ENCODE measurements at places on chromosomes 4 and X.

DNA sequence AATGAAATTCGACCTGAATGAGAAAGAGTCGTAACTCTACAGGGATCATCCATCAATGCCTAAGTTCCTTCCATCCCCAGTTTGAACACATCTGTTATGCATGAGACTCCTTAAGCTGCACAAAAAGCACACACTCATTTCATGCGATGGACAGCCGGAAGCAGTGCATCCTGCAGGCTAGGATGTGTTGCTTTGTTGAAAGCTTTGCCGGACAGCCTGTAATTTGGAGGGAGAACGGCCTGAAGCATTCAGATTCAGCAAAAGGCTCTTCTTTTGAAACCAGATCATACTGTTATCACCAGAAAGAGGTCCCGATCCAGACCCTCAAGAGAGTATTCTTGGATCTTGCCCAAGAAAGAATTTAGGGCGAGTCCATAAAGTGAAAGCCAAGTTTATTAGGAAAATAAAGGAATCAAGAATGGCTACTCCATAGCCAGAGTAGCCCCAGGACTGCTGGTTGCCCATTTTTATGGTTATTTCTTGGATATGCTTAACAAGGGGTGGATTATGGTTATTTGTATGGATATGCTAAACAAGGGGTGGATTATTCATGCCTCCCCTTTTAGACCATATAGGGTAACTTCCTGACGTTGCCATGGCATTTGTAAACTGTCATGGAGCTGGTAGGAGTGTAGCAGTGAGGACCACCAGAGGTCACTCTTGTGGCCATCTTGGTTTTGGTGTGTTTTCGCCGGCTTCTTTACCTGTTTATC lies 48.1 kb upstream of the DHRSX start:
- no peak for DNase-seq

DNA sequence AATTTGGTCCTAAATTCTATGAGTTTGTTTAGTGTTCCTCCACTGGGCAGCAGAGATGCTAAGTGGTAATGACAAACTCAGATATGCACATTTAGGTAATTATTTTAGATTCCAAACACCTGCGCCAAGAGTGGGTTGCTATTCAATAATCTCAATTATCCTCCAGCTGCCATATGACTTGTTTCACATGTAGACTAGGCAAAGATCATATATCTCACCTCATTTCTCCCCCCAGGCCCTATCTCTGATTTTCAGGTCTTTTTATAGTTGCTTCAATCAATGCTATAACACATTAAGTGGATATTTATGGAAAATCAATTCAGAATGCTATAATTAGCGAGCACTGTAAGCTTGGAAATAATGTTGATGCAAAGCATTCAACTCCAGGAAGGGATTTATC lies 217.6 kb downstream of the KCTD8 start:
- no peak for DNase-seq

DNA sequence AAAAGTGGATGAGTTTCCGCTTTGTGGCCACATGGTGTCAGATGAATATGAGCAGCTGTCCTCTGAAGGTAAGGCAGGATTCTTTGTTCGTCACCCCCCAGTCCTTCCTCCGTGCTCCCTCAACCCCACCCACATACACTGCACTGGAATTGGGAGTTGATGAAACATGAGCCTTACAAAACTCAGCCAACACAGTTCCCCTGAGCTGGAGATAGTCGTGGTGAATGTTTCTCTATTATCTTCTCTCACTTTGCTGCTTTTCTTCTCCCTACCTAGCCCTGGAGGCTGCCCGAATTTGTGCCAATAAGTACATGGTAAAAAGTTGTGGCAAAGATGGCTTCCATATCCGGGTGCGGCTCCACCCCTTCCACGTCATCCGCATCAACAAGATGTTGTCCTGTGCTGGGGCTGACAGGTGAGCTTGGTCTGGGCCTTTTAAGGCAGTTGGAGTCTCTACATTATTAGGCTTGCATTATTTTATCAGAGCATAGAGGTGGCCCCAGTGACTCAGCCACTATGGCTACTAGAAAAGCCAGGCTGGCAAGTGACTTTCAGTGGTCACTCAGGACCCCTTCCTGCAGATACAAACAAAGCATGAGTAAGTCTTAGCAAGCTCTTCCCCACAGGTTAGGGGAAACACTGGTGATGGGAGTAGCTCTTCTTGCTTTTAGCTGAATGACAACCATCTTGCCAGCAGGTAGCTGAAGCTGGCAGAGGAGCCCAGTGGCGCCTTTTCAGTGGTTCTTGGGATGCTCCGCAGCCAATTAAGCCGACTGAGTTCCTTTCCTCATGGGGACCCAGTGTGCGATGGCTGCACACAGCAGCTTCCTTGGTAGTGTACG lies 1.6 kb downstream of the RPL10 start:
- DNase-seq, result peak; percentile 34

GRCh38 chr4:11281720-11282119 lies 147.0 kb downstream of the HS3ST1 start:
- DNase-seq, result no peak

DNA sequence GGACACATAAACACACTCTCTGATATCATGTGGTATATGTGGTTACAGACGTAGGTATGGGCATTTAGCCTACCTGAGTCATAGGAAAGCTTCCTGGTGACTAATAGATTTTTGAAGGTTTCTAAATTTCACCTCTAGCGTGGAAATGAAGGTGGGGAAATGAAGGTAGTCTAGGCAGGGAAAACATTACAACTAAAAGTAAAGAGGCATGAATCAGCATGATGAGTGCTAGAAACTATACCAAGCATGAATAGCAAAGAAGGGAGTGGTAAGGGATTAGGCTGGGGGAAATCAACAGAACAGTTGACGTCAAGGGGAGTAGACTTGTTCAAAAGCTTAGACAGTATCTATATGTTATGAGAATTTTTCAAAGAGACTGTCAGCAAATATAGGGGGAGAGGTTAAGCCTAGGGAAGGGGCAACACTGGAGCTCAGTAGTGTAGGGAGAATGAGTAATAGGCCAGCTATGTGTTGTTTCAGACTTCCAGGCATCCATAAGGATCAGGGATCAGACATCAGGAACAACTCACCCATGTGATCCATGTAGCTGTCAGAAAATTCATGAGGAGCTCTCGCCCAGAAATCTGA lies 279.3 kb upstream of the DIPK2B start:
- no peak for DNase-seq

- no peak for DNase-seq
Observed at GRCh38 chr4:159367781-159368080, 264.9 kb downstream of the RAPGEF2 start.

GRCh38 chr4:106695501-106696262 lies 327.1 kb upstream of the GIMD1 start:
- DNase-seq, result no peak

DNA sequence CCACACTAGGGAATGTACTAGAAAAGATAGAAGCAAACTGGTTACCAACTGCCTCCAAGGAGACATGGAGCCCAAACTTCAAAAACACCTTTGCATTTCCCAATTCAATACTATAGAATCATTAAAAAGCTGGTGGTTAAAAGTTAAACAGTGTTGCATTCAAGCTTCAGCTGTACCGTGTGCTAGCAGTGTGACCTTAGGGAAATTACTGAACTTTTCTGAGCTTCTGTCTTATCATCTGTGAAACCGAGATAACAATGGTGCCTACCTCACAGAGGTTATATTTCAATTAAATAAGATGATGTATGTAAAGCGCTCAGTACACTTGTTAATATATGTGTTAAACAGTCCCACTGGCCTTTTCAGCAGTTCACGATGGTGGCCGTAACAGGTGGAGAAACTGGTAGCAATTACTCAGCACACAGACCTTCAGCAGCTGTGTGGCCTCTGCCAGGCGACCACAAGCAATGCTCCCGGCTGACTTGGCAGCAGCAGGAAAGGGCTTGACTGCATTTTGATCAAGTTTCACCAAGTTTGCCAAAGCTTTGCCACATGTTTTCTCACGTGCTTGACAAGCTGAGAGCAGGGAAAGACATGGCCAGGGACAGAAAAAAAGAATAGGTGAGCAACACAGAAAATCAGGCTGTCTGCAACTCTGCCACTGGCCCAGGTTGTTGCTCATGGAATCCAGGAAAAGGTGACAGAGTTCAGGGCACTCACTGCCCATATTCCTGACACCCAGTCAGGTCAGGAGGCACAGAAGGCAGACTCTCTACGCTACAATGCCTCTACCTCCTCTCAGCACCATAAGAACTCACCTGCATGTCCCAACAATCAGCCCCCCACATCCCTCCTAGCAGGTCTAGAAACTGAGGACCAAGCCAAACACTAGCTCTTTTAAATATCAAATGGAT lies 72.1 kb downstream of the PARM1 start:
- no peak for DNase-seq

GRCh38 chr4:102259081-102259480 lies 86.2 kb downstream of the SLC39A8 start:
- no peak for DNase-seq

GRCh38 chrX:84339507-84340364 lies 151.7 kb upstream of the RPS6KA6 start:
- DNase-seq, result no peak

DNA sequence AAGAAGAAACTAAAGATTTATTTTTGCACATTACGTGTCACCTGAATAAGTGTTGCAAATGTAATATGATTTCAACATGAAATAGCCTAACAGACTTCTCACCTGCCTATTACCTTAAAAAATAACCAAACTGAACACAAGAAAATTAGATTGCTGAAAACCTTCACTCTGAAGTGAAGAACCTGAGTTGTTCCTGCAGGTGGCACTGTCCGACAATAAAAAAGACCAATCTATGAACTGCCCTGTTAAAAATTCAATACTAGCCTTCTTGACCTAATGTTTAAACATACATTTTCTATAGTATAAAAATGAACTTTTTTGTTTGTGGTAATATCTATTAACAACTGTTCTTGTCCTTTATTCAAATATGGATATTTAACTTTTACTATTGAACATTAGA lies 69.2 kb upstream of the PNPLA4 start:
- DNase-seq, result peak; percentile 14

DNA sequence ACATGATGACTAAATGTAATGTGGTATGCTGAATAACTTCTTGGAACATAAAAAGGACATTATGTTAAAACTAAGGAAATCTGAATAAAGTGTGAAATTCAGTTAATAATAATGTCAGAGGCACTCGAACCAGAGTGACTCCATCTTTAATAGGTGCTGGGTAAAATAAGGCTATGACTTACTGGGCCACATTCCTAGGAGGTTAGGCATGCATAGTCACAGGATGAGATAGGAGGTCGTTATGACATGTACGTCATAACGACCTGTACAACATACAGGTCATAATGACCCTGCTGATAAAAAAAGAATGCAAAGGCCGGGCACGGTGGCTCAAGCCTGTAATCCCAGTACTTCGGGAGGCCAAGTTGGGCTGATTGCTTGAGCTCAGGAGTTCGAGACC lies 28.9 kb upstream of the OPHN1 start:
- DNase-seq, result no peak

- no peak for DNase-seq
Observed at GRCh38 chr4:88366460-88366859, 12.2 kb upstream of the HERC6 start.

GRCh38 chr4:128517096-128517738 lies 229.6 kb upstream of the PGRMC2 start:
- DNase-seq, result no peak

- no peak for DNase-seq
Observed at GRCh38 chrX:31038575-31039326, 33.1 kb downstream of the FTHL17 start.

- DNase-seq, result no peak
Observed at GRCh38 chr4:56086561-56086960, 137.8 kb downstream of the CEP135 start.

DNA sequence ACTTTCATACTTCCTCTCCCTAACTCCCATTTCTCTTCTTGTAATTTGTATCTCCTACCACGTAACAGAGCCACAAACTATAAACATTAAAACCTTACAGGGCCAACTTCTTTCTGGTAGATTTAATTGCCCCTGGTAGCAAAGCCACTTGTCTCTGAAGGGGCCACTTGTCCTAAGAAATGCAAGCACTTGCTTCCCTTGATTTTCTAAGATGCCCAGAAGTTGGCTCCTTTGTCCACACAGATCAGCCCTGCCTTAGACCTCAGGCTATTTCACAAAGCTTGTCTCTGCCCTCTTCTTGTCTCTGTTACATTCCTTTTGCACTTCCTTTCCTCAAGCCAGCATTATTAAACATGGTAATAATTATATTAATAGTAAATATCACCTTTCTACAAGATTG lies 80.6 kb upstream of the CXXC4 start:
- DNase-seq, result no peak

GRCh38 chr4:41425650-41426049 lies 112.3 kb upstream of the LIMCH1 start:
- no peak for DNase-seq

DNA sequence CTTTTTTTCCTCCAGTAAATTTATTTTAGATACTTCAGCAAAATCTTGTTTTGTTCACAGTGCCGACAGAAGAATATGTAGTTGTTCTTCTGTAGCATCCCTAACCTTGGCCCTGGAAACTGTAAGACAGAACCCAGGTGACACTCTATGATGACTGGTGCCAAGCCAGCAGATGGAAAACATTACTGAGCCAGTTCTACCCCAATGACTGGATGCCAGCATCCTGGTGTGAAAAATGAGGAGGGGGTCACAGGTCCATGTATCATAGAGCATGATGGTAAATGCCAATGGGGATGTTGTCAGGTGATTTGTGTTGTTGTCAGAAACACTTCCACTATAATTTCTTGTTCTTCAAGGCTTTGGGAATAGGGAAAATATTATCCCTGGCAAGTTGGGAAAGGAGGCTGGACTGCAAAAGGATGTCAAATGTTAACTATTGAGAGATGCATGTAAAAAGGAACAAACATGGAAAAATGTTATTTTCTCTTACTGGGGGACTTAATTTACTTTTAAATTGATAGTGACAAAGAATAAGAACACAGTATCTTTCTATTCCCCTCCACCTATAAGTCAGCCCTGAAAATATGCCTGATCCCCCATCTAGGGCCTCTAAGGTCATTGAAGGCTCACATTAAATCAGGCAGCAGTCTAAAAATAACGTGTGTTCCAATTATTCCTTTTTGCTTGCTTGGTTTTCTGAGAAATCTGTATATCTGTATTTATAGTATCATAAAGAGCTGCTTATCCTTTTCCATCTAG lies 159.8 kb downstream of the RASL11B start:
- no peak for DNase-seq

DNA sequence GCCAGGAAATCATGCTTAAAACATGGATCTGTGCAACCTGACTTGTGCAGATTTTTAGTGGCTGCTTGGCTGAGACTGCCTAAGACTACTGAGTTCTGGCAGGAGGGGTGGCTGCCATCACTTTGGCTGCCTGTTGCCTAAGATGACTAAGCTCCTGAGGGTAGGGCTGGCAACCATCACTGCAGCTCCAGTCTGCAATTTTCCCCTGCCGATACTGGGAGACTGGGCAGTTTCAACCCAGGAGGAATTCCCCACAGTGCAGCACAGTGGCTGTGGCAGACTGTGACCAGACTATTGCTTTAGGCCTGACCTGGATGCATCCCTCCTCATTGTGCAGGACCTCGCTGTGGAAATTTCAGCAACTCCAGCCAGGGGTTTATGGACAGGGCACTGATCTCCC lies 544.9 kb downstream of the ANKRD50 start:
- DNase-seq, result no peak

DNA sequence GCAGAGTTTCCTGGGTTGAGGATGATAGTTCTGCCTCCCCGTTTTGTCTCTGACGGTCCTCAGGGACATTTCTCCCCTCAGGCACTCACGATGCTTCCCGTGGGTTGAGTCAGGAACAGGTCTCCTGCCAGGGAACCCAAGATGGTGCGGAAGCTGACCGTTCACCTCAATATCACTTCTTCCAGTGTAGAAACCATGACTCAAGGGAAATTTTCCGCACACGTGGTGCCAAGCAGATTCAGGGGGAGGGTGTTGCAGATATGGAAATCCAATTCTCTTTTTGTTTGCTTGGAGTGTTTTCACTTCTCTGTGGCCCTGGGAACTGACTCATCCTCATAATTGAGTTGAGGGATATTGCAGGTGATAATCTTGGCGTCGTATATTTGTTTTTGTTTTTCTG lies 46.7 kb downstream of the CXorf49B start:
- no peak for DNase-seq
